ENCODE measurements at places on chromosomes 7 and 10.

GRCh38 chr7:47552621-47553020 lies 29.3 kb downstream of the TNS3 start:
- no peak for DNase-seq

DNA sequence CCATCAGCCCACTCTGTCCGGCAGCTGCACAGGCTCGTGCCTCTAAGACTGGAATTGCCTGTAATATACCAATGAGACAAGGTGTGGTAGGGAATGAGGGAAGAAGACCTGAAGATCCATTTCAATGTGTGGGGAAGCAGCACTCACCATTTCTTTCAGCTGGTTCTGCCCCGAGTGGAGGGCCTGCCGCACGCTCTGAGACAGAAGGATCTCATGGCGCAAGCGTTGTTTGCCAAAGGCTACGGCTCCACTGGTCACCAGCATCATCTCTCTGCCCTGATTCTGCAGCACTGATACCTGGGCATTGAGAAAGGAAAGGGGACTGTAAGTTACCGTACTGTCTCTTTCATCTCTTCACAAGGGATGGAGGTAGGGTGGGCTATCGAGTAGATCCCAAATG lies 19.4 kb downstream of the ALDH18A1 start:
- DNase-seq: no peak

DNA sequence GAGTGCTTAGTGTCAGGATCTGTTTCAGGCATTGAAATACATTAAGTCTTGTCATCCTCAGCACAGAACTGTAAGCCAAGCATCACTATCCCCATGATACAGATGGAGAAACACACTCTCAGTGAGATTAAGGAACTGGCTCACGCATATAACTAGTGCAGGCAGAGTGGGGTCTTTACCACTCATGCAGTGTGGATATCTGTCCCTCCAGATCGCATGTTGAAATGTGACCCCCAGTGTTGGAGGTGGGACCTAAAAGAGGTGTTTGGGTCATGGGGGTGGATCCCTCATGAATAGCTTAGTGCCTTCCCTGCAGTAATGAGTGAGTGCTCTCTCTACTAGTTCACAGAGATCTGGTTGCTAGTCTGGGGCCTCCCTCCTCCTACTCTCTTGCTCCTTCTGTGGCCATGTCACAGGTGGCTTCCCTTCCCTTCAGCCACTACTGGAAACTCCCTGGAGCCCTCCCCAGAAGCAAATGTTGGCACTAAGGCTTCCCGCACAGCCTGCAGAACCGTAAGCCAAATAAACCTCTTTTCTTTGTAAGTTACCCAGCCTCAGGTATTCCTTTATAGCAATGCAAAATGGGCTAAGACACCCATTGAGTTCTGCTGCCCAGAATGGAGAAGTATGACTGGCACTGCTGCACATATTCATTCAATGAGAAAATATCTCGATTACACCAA lies 31.8 kb upstream of the MSMB start:
- DNase-seq: no peak

DNA sequence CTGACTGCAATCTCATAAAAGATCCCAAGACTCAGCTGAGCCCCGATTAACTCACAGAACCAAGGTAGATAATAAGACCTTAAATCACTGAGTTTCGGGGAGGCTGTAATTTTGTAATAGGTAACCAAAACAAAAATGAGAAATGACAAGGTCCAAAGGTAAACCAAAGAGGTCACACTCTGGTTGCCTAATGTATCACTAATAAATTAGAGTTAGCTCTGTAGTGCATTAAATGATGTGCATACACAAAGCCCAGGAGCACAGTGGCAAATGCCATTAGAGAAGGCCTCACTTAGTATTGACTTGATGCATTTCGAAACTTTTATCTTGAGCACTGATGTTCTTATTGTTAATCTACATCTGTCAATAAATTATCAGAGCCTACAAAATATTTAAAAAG lies 237.7 kb upstream of the CCDC6 start:
- no peak for DNase-seq
